ENCODE measurements at places on chromosomes 7 and 10. TPM values are rescaled to one million over a fixed set of nuclear protein-coding genes. Genes with fewer than 3 reads are reported as not detected.
A peak's percentile ranks its signal among the peaks of the same experiment; 100 is the strongest.

GRCh38 chr10:126253611-126253998 is 134.7 kb downstream of the ADAM12 start:
- no peak for DNase-seq

FAM25G gene
- polyA plus RNA-seq: not detected

PON3 gene
- 5.6 TPM for polyA plus RNA-seq

FAM237B gene
- polyA plus RNA-seq: not detected

DNA sequence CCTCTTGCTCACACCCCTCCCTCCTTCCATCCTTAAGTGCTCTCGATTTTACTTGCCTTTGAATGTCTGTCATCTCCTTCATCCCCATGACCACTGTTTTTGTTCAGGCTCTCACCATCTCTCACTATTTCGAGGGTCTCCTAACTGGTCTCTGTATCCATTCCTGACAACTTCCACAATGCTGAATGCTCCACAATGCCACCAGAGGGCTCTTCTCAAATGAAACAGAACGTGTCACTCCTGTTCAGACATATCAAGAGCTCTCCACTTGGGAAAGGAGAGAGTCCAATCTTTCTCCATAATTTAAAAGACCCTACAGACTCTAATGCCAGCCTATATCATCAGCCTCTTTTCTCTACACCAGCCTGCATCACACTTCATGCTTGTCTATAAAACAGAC is 9.0 kb upstream of the SLC13A1 start:
- DNase-seq: no peak

- DNase-seq: no peak
Observed at GRCh38 chr10:31058795-31059703, 27.4 kb upstream of the ZNF438 start.

DNA sequence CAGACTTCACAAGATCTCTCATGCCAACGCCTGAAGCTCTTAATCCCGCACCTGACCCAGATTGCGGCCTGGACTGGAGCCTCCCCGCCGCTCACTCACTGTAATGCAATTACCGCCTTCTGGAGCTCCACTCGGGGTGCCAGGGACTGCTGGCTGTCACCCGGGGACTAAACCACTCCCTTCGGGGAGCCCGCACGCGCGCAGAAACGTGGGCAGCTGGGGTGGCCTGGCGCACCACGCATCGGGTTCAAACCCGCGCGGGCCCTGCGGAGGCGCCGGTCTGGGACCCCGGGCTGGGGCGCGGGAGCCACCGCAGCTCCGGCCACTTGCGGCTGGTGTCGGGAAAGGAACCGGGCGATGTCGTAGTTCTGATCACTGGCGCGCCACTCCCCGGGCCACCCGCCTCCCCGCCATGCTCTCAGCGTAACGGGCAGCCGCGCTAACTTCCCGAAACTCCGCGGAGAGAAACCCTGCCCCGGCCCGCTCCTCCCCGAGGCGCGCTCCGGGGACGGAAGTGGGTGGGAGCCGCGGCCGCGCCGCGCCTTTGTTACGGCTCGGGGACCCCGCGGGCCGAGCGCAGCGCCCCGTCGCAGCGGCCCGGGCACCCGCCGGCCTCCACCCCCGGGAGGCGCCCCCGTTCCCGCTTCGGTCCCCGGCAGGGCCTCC is 100.3 kb upstream of the SVIL start:
- DNase-seq: peak; percentile 67

DNA sequence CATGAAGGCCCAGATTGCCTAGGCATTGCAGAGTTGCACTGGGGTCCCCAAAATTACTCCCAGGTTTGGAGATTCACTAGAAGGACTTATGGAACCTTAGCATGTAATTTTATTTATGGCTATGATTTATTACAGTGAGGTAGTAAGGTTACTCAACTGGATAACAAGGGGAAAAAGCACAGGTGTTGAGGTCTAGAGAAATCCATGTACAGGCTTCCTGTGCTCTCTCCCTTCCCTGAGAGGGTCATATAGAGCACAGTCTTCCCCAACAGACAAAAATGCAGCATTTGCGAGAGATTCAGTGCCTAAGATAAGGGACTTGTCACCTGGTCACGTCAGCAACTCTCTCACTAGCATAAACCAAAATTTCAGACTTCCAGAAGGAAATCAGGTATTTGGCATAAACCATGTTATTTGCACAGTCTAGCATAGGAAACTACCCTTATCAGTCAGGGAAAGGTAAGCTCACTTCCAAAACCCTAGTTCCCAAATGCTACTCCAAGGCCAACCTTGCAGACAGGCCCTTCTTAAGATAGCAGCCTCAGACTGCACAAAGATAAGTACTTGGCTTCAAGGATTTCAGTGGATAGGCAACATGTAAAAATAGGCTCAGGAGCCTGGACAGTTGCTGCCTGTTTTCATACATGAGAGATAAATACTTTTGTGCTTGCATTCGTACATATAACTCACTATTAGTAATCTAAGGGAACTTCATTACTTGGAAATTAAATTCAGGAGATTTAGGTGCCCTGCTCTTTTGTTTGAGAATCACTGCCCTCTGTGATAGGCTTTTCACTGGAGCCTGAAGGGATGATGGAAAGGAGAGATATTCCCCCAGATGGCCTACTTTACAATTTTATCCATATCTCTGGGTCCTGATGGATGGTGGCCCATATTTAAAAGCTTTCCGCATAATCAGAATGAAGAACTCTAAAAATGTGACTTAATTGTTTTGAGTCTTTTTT is 378.4 kb upstream of the LRGUK start:
- no peak for DNase-seq

- no peak for DNase-seq
Observed at GRCh38 chr7:72321081-72321480, 91.1 kb downstream of the CALN1 start.

PNLIPRP2 gene
- polyA plus RNA-seq: not detected

DNA sequence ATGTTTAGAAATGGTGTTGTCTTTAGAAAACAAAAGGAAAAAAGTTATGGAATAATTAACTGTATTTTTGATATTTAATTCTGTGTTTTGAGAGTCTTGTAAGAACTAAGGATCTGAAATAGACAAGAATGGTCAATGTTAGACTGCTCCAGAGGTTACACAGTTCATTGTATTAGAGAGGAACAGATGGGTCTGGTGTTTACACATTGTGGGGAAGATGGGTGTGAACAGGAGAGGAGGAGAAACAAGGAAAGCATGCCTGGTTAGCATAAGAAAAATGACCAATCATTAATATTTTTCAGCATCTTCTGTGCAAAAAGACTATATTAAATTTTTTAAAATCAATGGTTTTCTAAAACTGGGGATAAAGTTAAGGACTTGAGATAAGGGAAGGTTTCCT is 11.9 kb downstream of the MEOX2 start:
- no peak for DNase-seq

DNA sequence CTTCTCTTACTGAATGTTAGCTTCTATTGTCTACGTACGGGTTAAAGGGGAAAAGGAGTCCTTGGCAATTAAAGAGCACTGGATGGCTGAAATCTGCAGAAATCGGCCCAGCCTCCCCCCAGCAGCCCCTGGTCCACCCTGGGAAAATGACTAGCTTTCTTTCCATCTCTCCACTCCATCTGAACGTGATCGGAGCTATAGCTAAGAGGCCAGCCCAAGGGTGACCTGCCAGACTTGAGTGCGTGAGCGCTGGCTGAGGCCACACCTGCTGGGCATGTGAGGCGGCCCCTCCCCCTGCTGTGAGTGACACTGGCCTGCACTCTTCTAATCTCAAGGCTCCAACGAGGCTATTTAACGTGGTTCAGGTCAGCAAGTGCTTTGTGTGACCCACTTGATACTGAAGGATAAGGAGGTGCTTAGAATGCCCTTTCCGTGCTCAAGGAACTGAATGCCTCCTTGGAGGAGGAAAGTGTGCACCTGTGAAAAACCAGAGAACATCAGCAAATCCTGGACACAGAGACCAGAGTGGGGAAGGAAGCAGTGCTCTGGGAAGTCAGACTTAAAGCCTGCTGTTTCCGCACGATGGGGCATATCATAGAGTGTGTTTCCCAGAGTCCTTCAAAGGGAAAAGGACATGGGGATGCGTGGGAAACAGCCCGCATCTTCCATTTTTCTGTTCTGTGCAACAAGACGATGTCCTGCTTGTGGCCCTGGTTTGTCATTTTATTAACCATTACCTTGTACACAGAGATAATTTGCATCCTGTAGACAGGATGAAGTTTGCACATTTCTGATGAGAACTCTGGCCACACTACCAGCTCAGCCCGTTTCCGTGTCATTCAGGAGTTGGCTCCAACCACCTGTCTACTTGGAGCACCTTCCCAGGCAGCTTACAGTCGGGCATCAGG is 12.5 kb upstream of the MNX1 start:
- no peak for DNase-seq

DNA sequence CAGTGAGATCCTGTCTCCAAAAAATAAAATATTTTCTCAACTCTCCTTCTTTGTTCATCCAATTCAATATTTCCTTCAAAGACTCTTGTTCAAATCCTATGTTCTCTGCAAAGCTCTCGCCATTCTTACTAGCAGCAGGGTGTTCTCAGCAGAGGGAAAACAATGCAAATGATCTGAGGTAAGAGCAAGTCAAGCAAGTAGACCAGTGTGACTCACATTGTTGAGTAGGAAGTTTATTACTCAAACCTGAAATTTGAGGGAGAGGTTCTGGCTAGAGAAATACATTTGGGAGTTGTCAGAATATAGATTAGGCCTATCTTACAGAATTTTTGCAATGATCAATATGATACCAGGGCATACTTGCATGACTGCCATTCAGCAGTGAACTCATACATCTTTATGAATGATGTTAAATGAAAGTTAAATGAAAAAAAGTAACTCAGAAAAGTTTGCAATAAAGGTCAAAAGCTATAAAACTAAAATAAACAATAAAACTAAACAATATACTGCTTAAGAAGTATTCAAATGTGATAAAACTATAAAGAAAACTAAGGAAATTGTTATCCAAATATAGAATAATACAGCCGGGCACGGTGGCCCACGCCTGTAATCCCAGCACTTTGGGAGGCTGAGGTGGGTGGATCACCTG is 5.8 kb downstream of the IDE start:
- no peak for DNase-seq

GRCh38 chr10:1602037-1602484 is 135.3 kb downstream of the ADARB2 start:
- DNase-seq: no peak

DNA sequence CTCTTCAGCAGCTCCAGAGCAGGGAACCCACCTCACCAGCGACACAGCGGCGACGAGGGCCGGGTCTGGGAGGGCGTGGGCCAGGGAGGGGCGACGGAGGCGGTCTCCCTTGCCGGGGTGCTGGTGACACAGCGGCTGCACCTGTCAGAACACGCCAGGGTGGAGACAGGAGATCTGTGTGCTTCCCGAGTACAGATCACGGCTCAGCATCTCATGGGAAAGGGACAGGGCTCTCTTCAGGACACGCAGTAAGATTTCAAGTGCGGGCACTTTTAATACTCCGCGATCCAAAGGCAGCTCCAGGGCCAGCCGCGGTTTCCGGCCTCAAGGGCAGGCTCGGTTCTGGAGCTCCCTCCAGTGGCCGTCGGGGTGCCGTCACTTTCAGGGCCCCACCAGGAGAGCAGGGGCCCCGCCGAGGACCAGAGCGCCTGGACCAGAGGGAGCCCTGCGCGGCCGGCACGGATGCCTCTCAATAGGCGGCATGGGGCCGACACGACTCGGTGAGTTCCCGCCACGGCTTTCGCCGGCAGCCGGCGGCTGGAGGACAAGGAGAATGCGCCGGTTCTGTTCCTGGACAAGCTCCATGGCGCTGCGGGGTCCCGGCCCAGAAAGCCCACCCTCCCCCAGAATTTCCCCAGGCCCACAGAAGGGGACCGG is 21.4 kb downstream of the GPR146 start:
- peak; percentile 78 for DNase-seq

DNA sequence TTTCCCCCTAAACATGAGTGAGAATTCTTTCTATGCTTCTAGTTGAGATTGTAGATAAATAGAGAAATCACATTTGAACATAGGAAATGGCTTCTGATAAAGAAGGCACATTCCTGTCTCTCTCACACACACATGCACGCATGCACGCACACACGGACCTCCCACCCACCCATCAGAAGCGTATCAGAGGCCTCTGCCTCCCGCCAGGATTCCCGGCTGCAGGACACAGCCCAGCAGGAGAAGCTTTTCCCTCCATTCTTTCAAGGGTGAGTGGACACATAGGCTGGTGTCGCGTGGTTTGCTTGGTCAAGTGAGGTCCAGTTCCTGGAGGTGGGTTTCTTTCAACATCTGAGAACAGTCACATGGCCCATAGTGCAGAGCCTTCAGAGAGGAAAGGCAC is 34.2 kb downstream of the KLF6 start:
- DNase-seq: no peak

GRCh38 chr10:123970207-123970926 is 78.8 kb upstream of the CPXM2 start:
- no peak for DNase-seq

DNA sequence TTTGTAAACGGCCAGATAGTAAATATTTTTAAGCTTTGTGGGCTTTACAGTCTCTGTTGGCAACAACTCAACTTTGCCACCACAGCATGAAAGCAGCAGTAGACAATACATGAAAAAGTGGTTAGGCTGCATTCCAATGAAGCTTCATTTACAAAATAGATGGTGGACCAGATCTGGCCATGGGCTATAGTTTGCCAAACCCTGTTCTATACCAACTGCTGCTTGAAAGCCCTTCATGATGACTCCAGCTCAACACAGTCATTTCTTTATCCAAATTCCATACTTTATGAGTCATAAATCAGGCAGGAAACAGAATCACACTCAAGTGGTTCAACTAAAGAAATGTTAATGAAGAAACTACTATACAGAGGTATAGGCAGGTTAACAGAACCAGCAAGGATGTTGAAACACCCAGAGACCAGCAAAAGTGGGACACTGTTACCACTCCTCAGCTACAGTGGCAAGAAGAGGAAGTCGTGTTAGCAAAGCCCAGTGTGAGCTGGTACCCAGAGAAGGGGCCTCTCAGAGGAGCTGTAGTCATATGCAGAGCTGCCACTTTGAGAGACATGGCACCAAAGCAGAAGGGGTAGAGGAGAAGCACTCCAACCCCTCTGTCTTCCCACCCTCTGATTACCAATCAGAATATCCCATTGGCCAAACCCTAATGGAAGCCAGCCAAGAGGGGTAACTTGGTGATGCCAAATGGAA is 72.5 kb downstream of the PRLHR start:
- DNase-seq: no peak

- no peak for DNase-seq
Observed at GRCh38 chr7:149238051-149238450, 1.4 kb upstream of the ZNF212 start.

- no peak for DNase-seq
Observed at GRCh38 chr7:116698396-116698795, 26.4 kb downstream of the MET start.

- no peak for DNase-seq
Observed at GRCh38 chr10:79488870-79489269, 23.5 kb upstream of the EIF5AL1 start.

Measured in hindlimb muscle (tissue), 1 donor.